NCI-H510A treated with DMSO at 0.1 percent for 48 hours (cell line): ENCODE measurements at places on chromosomes 7 and 10.

DNA sequence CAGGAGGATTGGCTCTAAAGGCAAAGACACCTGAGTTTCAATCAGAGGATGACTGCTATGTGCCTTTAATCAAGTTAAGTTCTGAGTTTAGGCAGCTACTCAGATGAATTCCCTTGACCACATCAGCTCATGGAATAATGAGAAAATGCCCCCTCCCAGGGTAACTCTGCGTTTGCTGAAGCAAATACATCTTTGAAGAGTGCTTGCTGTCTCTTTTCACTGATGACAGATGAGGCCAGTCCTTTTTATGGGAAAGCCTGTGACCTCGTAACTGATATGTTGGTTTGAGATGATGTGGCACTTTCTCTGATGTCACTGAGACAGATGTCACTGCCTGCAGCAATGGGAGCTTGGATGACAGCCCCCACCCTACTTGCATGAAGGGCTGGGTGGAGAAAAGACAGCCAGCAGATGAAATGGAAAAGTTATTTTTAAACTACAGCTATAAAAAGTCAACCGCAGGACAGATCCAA is 43.7 kb upstream of the DGKI start:
- no peak for DNase-seq

GRCh38 chr7:27179503-27180430 is 5.3 kb downstream of the HOXA11 start:
- DNase-seq = peak; percentile 54

DNA sequence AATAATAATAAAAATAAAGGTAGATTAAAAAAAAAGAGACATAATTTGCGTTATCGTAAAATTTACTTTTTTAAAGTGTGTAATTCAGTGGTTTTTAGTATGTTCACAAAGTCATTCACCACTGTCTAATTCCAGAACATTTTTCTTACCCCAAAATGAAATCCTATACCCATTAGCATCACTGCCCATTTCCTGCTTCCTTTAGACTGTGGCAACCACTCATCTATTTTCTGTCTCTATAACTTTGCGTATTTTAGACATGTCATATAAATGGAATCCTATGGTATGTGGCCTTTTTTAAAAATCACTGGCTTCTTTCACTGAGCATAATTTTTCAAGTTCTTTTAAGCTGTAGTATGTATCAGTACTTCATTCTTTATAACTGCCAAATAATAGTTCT is 53.6 kb downstream of the KAT6B start:
- no peak for DNase-seq

GRCh38 chr10:96721207-96721572 is 876 bp upstream of the PIK3AP1 start:
- DNase-seq = peak; percentile 51

DNA sequence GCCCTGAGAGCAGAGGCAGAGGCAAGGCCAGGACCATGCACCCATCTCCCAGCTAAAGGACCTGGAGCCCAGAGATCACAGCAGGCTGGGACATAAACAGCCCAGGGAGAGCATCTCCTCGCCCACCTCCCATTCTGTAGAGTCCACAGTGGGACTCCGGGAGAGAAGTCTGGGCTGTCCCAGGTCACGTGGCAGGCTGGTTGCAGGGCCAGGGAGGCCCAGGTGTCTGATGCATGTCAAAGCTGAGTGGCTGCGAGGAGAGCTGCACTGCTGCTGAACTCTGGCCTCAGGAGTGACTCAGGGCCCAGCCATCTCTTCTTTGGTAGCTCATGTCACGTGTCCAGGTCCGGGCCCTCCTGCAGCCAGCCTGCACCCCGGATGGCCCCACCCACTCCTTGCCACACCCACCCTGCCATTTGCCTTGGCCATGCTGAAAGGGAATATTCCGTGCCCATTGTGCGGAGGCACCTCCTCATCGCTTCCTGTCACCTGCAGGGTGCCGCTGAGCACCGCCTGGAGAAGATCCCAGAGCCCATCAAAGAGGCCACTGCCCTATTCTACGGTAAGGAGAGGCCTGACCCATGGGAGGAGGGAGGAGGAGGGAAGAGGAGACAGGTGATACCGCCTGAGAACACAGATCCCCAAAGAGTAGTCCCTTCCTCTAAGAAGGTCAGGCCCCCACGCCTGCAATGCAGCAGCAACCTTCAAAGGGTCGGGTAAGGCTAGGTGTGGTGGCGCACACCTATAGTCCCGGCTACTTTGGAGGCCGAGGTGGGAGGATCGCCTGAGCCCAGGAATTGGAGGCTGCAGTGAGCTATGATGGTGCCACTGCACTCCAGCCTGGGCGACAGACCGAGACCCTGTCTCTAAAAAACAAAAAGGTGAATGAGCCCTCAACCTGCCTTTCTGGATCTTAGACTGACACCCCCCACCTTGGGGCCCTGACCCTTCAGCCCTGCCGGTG is 12.6 kb upstream of the SH2B2 start:
- peak; percentile 35 for DNase-seq

- no peak for DNase-seq
These were observed 66.6 kb upstream of the ABLIM1 start for GRCh38 chr10:114724716-114725106.

GRCh38 chr10:17453373-17454091 is 863 bp downstream of the ST8SIA6 start:
- peak; percentile 1 for DNase-seq

- peak; percentile 62 for DNase-seq
These were observed 1.2 kb downstream of the HOXA10 start for GRCh38 chr7:27172823-27173510.

- DNase-seq = no peak
These were observed 617.4 kb downstream of the CCSER2 start for GRCh38 chr10:84945791-84946190.

DNA sequence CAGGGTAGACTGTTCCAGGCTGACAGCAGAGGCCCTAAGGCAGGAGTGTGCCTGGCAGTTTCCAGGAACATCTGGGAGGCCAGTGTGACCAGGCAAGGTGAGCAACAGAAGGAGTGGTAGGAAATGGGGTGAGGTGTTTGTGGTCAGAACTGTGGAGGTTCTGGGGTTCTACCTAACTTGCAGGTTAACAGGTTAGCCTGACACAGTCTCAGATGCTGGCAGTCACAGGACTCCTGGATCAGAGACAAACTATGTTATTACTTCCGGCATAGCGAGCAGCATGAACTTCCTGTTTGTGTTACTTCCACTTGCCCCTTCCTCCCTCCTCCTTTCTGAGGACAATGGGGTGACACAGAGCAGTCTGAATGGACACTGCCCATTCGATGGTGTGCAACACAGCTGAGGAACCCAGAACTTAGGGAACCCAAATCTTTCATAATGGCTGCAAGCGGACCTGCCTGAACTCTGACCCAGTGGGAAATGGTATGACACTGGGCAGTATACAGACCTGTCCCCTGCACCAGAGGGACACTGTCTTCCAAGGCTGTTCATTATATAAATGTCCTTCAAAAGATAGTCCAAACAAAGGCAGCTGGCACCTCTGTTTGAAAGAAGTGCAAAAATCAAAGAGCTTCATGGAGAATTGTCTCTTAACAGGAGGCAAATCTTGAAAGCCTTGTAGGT is 3.9 kb upstream of the SAR1A start:
- DNase-seq = no peak

- no peak for DNase-seq
These were observed 174.9 kb downstream of the C7orf25 start for GRCh38 chr7:42736931-42737330.

- DNase-seq = no peak
These were observed 387.0 kb upstream of the SEMA3D start for GRCh38 chr7:85573844-85574243.

GRCh38 chr7:8128449-8129317 is 133.3 kb downstream of the ICA1 start:
- no peak for DNase-seq

GRCh38 chr7:101373812-101374614 is 11.3 kb downstream of the COL26A1 start:
- no peak for DNase-seq

- no peak for DNase-seq
These were observed 115.8 kb upstream of the ITGB1 start for GRCh38 chr10:33073641-33074415.

DNA sequence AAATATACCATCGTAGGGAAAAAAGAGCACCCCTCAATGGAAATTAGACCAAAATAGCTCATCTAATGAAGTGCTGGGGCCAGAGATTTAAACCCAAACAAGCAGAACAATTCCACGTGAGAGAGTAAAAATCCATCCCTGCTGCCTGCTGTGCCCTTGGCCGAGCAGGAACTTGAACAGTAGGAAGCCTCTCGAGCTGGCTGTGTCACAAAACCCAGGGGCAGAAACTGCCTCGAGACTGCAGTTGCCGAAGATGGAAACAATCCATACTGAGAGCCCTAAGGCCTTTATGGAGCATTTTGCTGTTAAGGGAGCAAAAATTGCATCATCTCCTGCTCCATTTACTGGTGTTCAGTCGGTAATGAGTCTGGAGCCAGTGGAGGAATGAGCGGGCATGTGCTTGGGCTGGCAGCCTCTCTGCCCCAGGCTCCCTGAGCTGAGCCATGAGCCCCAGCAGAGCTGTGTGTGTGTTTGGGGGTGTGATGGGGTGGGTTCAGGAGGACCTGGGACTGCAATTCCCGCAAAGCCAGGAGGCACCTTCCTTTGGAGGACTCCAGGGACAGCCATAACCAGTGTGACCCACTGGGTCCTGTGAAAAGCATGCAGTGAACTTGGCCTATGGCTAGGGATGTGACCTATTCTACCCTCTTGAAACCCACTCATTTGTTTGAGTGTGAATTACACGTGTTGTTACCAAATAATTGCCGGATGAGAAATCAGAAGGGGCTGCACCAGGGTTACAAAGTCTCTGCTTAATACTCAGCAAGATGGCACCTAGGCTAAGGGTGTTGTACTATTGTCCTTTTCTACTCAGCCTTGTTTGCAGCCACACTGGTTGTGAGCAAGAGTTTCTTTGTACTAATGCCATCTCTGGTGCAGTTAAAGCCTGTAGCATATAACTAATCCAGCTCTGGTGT is 58.3 kb downstream of the CDHR3 start:
- no peak for DNase-seq

GRCh38 chr10:107585630-107586029 is 421.1 kb upstream of the SORCS1 start:
- no peak for DNase-seq

DNA sequence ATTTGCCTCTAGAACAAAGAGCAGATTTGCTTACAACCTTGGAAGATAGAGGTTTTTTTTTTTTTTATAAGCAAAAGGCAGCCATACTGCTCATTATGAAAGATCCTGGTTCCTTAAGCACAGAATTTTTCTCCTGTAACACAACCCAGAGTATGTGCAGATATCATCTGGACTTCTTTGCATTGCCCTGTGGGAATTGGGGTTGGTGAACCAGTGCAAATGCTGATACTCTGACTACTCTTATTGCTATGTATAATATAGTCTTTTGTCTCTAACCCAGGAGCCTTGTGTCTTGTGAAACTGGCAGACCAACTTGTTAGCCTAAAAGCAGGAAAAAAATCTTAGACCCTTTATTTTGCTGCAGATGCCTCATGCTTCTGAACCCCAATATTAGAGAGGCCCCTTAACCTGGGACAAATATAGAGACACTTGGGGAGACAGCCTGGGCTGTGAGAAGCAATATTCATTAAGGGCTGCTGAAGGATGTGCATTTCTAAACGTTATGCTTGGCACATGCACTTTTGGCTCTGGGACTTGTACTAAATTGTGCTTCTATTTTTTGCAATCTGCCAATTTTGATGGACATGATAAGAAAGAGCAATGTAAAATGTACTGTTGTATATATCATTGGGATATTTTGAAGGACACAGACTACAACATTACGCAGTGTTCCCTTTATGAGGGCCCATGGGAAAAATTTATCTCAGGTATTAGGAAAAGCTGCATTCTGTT is 78.9 kb downstream of the ANLN start:
- no peak for DNase-seq

DNA sequence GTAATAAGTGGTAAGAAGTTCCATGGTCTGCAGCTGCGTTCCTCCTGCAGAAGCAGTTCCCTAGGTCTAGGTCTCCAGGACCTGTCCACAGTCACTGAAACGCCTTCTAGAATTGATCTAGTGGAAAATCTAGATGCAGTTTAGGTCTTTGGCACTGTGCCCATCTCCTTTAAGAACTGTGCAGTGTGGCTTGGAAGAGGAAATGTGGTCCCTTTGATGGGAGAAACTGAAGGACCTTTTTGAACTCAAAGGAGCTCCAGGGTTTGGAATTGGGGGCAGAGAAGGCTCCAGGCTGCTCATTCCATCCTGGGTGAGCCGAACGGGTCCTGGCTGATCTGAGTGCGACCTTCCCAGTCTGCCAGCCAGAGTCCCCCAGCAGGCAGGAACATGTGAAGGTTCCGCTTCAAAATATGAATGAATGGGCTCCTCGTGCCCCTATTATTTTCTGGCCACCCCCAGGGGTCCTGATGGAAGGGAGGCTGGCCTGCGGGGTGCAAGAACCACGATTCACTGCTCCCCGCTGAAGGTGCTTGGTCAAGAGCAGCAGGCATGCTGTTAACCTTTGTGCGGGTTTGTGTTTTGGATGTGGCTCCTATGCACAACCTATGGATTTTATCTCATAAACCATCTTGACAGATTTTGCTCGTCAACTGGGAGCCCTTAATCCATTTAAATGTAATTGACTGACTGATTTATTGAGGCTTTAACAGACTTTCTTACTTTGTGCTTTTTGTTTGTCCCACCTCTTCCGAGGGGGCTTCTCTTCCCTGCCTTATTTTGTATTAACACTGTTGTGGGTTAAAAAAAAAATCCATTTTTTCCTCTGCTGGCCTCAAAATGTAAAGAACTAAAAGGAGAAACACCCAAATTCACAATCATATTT is 36.7 kb downstream of the ZNF467 start:
- no peak for DNase-seq

- no peak for DNase-seq
These were observed 5.3 kb downstream of the FRMD4A start for GRCh38 chr10:14325325-14325955.

- no peak for DNase-seq
These were observed 24.0 kb upstream of the AKR1B1 start for GRCh38 chr7:134482858-134483257.

GRCh38 chr7:26117142-26117807 is 34.7 kb upstream of the NFE2L3 start:
- no peak for DNase-seq

GRCh38 chr7:79734181-79734580 is 280.7 kb upstream of the MAGI2 start:
- DNase-seq = no peak
